ENCODE measurements at places on chromosomes 5 and 9.

GRCh38 chr9:78288214-78288892, 8.6 kb upstream of the PSAT1 start:
- DNase-seq = no peak

DNA sequence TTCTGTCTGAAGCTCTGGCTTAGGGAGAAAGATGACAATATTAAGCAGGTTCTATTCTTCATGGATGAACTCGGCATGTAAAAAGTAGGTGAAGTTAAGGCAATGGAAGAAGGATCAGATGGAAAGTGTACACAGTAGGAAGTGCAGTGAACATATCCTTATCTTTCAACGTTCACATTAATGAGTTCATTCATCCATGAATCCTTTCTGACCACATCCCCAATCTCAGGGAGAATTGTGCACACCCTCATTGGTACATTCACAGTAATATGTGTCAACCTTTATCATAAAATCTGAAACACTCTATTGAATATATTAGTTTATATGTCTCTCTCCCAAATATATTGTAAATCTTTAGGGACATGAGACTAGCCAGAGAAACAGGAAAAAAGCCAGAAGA, 5.5 kb downstream of the GIN1 start:
- DNase-seq = no peak

- DNase-seq = no peak
These were observed 93.0 kb downstream of the WNK2 start for GRCh38 chr9:93276973-93277372.

GRCh38 chr5:120098426-120098825, 365.7 kb upstream of the PRR16 start:
- no peak for DNase-seq

DNA sequence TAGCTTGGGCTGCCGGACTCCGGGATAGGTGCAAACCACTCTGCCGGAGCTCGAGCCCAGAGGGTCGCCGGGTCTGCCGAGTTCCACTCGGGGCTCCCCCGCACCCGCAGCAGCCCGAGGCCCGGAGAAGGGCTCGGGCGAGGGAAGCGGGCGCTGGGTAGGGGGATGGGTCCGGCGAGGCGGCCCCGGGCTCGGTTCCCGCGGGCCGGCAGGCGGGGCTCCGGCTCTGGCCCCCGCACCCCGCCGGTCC, 507 bp downstream of the RICTOR start:
- DNase-seq = no peak

- DNase-seq = no peak
These were observed 103.1 kb downstream of the ZNF608 start for GRCh38 chr5:124643336-124643735.
